Pulmonary artery endothelial cell (primary cell): ENCODE measurements at places on chromosomes 2 and 18.

DNA sequence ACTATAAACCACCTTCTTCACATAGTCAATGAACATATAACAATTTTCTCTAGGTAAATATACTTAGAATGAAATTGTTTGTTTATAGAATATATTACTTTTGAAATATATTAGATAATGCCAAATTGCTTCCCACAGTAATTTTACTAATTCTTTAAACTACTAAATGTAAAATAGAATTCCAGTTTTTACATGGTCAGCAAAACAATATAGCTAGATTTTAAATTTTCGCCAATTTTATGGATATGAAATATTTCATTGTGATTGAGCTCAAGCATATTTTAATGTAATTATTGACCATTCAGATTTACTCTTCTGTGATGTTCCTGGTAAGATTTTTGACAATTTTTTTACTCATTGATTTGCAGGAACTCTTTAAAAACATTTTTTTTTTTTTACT, 444.6 kb downstream of the PARD3B start:
- no peak for DNase-seq

DNA sequence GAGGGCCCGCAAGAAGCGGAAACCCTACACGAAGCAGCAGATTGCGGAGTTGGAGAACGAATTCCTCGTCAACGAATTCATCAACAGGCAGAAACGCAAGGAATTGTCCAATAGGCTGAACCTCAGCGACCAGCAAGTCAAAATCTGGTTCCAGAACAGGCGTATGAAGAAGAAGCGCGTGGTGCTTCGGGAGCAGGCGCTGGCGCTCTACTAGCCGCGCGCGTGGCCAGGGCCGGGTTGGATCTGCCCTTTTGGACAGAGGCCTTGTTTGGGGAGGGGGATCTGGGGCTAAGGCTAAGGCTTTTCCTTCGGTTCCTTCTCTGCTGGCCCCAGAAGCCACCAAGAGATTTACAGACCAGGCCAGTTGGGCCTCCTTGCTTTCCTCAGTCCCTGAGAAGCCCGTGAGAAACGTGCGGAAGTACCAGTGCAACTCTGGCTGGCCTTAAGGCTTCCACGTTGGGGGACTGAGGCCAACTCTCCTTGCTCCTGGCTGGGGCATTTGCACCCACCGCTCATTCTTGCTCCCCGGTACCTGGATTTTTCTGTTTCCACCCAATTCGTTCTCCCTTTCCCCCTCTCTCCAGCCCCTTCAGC, 1.0 kb downstream of the HOXD12 start:
- no peak for DNase-seq

DNA sequence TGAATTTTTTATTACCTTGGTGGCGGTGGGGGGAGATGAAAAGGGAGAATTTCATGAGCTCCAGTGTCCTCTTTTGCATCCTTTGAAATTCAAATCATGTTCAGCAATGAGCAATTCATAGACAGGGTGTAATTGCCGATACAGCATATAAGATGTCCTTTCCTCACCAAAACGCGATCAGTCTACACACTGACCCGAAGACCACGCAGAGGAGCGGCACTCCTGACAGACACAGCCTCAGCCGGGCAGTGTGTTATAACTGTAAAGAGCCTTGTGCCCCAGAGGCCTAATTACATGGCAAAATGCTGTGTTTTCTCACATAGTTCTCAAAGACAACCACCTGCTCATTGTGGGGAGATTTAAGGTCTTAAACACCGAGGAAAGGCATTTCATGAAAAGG, 38.4 kb upstream of the APCDD1 start:
- DNase-seq, result no peak

- DNase-seq, result no peak
Measured at GRCh38 chr2:218981390-218981880, 3.5 kb downstream of the FEV start.

DNA sequence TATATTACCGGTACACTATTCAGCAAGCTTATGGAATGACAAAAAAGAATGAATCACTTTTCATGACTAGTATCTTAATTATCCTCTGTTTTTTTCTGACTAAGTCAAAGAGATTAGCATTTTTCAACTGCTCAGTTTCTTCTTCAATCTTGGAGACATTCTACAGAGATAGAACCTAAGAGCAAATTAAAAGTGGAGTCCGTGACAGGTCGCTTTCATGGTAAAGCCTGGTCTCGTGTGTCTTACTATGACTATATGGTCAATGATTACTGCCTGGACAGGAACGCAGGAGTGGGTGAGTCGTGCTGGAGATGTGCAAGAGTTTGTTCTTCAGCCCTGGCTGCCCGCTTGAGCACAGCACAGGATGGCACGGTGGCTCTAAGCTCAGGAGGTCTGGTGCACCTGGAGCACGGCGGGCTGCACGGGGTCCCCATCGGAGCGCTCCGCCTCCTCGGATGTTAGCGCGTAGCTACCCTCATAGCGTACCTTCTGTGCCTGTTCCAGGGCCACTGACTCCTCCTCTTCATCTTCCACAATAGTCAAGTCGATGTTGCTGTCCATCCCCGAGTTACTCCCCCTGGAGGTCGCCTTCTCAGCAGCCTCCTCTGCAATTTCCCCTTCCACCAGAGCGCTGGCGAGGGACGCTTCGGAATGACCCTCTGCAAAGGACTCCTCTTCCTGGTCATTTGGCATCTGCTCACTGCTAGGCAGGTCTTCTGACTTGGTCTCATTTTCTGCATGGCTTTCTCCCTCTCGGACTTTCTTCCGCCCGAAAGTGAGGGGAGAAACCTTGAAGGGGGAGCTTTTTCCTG, 11.1 kb downstream of the CAVIN2 start:
- no peak for DNase-seq

DNA sequence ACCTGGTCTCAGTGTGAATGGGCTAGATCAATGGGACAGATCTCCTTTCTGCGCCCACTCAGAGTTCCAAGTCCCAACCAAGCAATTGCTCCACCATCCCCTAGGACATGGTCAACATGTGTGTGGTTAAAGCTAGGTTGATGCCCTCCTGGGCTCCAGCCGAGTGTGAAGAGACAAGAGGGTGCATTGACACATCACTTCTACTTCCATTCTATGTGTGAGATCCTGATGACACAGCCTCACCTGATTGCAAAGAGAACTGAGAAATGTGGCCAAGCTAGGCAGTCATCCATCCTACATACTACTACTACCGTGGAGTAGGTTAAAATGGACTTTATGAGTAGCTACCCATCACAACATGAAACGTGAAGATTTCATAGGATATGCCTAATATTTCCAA, 106.8 kb downstream of the NCKAP5 start:
- no peak for DNase-seq

DNA sequence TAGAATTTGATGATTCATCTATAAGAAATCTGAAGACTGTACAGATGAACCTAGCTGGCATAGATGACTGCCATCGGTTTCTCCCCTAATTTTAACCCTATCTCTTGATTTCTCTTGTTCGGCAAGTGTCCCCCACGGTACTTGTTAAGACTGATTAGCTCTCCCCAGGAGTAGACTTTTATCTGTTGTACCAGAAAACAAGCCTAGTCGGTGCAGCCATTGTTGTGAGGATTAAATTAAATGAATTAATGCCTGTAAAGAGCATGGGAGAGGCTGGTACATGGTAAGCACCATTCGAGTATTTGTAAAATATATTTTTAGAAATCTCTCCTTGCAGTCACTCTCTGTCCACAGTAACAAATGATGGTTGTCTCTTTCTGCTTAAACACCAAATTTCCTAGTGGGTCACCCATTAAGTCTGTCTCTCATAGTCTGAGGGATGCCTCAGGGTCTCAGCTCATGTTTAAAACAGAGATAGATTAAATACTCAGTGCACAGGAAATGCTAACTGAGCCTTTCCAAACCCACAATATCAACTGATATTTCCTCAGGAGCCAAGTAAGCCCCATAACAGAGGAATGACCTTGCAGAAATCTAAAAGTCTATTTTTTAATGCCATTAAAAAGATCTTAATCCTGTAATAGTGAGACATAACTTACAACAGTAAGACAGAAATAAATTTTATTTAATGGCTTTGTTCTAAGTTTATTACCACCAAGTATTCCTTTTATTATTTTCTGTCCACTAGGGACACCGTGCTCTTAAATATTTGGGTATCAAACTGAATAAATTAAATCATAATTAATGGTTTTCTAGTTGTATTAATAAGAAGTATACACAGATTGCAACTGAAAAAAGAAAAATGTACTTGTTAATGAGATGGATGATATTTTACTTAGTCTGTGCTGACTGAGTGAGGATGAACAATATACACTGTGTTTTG, 2.9 kb upstream of the B4GALT6 start:
- no peak for DNase-seq

- DNase-seq, result no peak
Measured at GRCh38 chr2:79065201-79065600, 22.6 kb downstream of the REG1B start.

DNA sequence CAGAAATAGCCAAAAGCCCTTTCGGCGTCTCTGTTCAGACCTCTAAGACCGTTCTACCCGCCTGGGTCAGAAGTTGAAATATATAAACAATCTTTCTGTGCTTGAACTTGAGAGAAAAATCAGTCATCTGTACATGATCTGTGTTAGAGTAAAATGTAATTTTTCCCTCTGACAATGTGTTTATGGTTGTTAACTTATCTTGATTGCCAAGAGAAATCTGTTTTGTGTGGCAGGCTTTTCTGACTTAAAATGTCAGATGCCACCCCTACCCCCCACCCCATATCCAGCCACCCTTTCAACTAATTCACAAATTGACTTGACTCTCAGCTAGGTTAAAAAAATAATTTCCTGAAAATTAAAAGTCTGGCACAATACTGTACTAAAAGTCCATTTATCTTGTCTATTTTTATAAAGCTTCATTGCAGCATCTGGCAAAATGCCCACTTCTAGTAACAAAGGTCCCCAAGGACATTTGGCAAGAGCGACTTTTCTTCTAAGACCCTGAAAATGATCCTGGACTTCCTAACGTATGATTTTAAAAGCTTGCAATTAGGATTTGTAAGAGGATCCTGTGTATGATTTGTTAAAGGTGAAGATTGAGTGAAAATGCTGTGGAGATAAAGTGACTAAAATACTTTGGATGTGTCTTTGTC, 304.2 kb downstream of the EPHA4 start:
- no peak for DNase-seq
